Activated B cell treated with CpG ODN at 0.5 μM for 24 hours (primary cell): ENCODE measurements at places on chromosomes 2 and 18. TPM values are rescaled to one million over a fixed set of nuclear protein-coding genes. Genes with fewer than 3 reads are reported as not detected.

GRCh38 chr2:185895828-185896693 lies 157.5 kb downstream of the FSIP2 start:
- no peak for DNase-seq

- DNase-seq: no peak
Observed at GRCh38 chr18:22074282-22075070, 94.9 kb upstream of the GATA6 start.

DNA sequence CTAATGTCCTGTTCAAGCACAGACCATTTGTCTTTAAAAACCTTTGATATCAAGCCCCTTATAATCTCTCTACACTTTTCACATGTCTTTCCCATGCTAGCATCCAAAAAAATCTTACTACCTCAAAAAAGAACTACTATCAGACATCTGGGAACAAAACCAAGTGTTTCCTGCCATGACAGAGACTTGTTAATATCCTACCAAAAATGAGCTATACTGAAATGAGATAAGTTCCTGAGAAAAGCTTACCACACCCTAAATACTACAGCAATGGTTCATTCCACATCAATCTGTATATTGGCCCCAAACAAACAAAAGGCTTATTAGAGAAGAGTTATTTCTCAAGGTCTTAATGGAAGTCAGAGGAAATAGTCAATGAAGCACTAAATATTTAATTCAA lies 230.1 kb downstream of the DYM start:
- DNase-seq: no peak

- DNase-seq: peak; percentile 65
Observed at GRCh38 chr2:218217360-218218267, 625 bp downstream of the ARPC2 start.

DNA sequence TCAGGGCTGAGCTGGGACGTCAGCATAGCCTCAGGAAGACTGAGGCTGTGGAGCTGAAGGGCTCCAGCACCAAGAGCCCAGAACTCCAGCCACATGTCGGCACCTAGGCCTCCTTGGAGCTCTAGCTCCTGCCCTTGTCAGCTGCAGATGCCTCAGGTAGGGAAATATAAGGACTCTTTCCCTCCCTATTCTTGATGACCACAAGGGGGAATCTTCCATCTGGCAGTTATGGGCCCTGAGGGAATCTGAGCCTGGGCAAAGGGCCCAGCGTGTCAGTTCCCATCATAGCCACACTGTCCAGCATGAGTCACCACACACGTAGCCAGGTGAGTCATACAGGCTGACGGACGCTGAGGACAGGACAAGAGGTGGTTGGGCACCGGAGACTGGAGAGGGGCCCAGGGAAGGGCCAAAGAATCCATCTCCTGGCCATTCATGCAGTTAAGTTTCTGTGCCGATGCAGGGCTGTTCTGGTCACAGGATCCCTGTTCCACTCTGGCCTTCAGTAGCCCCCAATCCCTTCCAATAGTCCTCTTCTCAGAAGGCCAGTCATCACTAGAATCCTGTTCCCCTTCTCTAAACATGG lies 1.8 kb downstream of the MPV17 start:
- DNase-seq: no peak

DNA sequence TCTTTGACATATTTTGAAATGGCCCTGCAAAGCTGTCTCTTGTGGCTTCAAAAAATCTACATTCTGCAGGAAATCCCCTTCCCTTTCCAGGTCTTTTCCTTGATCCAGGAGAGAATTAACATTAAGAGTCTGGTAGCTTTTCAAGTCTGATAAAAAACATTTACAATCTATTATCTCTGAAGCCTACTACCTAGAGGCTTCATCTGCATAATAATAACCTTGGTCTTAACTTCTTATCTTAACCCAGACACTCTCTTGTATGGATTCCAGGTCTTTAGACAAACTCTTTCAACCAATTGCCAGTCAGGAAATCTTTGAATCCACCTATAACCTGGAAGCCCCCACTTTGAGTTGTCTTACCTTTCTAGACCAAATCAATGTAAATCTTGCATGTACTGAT lies 179.3 kb upstream of the ZC3H15 start:
- no peak for DNase-seq

DNA sequence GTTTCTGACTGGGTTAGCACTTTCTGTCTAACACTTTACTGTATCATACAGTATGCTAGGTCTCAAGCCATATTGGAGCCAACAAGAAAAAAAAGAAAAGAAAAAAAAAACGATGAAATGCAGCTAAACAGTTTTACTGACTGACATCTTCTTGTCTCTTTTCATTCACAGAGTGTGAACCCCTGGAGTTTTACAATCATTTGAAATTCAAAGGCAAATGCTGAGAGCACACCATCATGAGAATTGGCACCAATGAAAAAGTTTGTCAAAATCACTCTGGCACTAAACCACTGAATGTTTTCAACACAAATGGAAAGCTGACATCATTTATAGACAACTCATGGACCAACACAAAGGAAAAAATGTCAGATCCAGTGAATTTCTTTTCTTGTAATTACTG lies 513.3 kb downstream of the LRRTM4 start:
- DNase-seq: no peak

- DNase-seq: no peak
Observed at GRCh38 chr18:38369772-38370690, 804.4 kb upstream of the CELF4 start.

- DNase-seq: no peak
Observed at GRCh38 chr18:3283908-3284307, 22.0 kb downstream of the MYL12B start.

- DNase-seq: no peak
Observed at GRCh38 chr2:8639122-8639635, 42.7 kb upstream of the ID2 start.

DNA sequence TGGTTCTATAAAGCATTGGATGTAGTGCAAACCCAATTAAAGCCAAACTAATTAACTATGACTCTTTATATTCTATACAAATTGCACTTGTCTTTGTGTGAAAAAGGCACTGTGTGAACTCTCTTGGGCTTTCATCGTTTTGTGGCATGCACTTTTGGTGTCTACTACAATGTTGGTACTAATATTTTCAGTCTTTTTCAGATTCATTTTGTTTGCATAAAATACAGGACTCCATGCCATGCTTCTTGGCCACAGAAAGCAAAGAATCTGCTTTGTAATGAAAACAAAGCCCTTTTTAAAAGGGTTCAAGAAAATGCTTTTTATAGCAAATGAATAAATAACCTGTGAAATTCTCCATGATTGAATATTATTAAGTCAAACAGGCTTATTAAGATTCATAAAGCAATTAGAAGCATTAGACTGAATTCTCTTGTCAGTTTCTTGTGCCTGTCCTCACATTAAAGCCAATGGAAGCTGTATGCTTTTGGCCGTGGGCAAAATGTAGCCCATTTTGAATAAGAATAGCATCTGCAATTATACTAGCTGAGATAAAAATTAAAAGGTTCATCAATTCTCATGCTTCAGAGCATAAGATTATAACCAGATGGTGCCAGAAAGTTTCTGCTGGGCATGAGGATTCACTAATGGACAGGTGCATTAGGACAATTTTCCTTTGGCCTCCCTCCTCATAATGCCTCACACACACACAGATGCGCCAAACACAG lies 1665.2 kb downstream of the SUCLG1 start:
- DNase-seq: no peak

- DNase-seq: no peak
Observed at GRCh38 chr2:46188041-46188716, 109.0 kb upstream of the EPAS1 start.

DNA sequence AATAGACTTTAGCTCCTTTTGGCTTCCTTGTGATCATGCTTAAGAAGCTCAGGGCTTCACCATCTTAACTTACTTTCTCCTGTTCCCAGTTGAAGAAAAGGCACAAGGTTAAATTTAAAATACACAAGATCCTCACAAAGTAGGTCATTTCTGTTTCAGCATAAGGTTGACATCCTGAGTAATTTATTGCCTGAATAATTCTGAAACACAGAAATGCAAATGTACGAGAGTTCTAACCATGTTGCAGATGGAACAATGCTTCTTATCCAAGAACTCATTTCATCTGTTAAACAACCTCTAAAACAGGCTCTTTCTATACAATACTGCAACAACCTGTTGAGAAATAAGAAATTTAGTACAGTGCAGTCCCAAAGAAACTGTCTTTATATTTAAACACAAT lies 395.2 kb downstream of the BCL11A start:
- DNase-seq: no peak

DNA sequence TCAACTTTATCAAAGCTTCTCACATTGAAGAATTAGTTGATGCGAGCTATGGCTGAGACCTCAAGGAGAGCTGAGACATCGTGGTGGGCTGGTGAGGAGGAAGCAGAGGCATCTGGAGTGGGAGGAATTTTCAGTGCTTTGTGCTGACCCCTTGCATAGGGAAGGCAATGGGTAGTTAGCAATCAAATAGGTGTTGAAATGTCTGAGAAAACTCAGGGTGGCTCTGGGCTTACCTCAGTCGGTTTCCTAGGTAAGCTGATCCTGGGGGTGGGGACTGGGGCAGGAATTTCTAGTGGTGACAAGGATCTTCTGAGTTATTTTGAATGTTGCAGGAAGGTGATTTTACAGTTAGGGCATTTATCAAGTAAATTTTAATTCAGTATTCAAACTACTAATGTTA lies 20.7 kb upstream of the DPP10 start:
- no peak for DNase-seq

GRCh38 chr2:10740226-10740625 lies 18.8 kb downstream of the ATP6V1C2 start:
- DNase-seq: no peak

- no peak for DNase-seq
Observed at GRCh38 chr2:211248841-211249240, 692.4 kb downstream of the CPS1 start.

DNA sequence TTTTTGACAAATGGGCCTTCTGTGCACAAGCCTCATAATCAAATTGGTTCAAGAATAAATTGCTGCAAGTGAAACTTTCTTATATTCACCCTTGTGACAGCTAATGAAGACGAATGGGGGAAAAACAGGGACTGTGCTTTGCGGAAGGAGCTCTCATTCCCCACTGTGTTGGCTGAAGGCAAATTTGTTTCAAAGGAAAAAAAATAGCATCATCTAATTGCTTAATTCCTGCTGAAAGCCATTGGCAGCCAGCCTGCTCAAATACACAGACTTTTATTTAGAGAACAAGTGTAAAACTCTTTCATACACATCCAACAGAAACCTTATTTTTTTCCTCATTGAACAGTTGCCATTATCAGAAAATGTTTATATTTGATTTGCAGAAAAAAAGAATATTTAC lies 172.3 kb downstream of the ARL6IP6 start:
- DNase-seq: no peak

DNA sequence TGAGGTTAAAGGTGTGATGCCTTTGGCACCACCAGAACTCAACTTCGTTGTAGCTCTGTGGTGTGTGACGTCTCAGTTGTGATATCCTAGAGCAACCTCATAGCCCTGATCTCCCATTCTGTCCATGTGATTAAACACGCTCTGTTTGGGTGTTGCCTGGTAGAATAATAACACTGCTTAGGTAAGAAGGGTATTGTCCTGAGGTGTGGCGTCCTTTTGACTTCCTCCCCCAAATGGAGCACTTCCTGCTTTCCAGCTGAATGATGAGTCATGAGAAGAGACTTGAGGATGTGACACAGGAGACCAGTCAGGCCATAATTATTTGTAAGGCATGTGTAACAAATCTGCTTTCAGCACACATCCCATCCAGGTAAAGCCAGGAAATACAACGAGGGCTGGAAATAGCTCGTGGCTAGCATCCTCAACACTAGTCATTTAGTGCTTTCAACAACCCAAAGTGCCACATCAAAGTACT lies 100.7 kb downstream of the RAPGEF4 start:
- no peak for DNase-seq

DNA sequence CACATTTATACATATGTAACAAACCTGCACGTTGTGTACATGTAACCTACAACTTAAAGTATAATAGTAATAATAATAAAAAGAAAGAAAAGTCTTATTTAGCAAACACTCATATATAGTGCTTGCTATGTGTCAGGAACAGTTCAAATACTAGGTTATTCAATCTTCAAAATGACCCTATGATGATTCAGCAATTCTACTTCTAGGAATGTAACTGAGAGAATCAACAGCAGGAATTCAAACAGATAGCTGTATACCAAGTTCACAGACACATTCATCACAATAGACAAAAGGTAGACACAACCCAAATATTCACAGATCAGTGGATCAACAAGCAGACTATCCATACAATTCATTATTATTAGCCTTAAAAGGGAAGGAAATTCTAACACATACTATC lies 69.5 kb downstream of the MYO5B start:
- DNase-seq: no peak

GRCh38 chr2:172375251-172375650 lies 52.1 kb upstream of the ITGA6 start:
- no peak for DNase-seq

DNA sequence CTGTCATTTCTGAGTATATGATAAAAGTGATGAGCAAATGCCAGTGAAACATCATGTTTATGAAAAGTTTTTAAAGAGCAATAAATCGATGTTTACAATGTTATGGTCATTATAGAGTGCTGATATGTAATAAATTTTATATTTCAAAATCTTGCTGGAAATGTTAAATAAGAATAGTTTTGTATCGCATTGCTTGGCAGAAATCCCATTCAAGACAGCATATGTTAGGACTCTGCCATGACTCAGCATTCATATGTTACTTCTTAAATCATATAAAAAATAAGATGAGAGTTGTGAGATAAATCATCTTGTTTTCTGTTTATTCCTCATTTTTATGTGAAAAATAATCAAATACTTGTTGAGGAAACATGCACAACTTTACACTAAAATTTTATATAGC lies 949.9 kb upstream of the NRXN1 start:
- DNase-seq: no peak

DNA sequence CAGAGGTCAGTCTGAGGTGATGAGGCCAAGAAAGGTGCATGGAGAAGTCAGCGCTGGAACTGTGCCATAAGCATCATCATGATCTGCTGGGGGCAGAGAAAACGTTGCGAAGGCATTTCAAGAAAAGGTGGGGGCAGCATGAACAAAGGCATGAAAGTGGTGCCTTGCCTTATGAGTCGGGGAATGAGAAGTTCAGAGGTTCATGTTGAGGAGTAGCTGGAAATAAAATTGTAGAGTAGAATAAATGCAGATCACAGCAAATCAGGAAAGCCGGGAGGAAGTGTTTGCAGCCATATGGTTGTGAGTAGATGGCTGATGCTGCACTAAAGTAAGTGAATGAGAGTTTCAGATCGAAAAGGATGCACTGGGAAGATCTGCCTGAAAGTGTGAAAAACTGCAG lies 72.1 kb upstream of the ARL5A start:
- DNase-seq: no peak

GRCh38 chr2:219220652-219221402 lies 2.1 kb upstream of the ABCB6 start:
- no peak for DNase-seq

Gene CCDC74B
- 0.24 and 0.93 TPM in 2 replicates for total RNA-seq

Gene C2orf66
- total RNA-seq: not detected in 2 replicates

Gene PARD3B
- total RNA-seq: not detected in 2 replicates

Gene CRYBA2
- total RNA-seq: not detected in 2 replicates

Gene EFHD1
- not detected in 2 replicates for total RNA-seq

Gene QPCT
- total RNA-seq: 1.9 and 2.1 TPM in 2 replicates

Gene MDH1B
- total RNA-seq: not detected in 2 replicates

Gene MYO7B
- 3.0 and 3.4 TPM in 2 replicates for total RNA-seq

Gene NYAP2
- total RNA-seq: 0.07 TPM in 1 of 2 replicates, not detected in the other

Gene TCF7L1
- 0.07 TPM in 2 replicates for total RNA-seq
